ENCODE measurements at places on chromosomes 16 and 17.

DNA sequence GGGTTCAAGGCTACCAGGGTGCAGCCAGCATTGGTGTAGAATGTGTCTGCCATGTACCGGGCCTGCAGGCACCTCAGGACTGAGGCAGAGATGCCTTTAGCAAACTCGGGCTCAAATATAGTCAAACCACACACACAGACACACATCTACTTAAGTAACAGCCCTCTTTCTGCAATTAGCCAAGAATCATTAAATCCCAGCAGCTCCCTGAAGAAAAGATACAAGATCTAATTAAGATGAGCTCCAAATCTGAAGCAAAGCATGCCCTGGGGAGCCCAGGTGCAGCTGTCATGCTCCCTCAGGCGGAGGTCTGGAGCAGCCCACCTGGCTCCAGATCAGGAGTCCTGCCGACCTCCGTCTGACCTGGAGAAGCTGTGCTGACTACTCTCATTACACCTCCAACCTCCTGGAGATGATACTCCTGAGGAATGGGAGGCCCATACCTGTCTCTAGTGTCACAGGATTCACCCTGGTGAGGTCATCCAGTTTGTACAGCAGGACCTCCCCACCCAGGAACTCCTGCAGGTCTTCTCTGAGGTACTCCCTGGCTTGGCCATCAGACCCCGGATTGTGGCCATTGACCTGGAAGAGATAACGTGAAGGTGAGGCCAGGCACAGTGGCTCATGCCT lies 6.9 kb downstream of the MYO19 start:
- no peak for DNase-seq

GRCh38 chr16:65121870-65122723 lies at the start of gene CDH11:
CDH11 (minus strand) TSS chr16:65122063; CDS start chr16:65004869, 117,194 bp downstream.
- no peak for DNase-seq

GRCh38 chr16:49644145-49644463 lies 211.8 kb downstream of the ZNF423 start:
- no peak for DNase-seq

- DNase-seq, result no peak
Observed at GRCh38 chr17:74305865-74306654, 20.0 kb upstream of the KIF19 start.

- DNase-seq, result no peak
Observed at GRCh38 chr17:4313221-4314114, 49.7 kb upstream of the ANKFY1 start.

DNA sequence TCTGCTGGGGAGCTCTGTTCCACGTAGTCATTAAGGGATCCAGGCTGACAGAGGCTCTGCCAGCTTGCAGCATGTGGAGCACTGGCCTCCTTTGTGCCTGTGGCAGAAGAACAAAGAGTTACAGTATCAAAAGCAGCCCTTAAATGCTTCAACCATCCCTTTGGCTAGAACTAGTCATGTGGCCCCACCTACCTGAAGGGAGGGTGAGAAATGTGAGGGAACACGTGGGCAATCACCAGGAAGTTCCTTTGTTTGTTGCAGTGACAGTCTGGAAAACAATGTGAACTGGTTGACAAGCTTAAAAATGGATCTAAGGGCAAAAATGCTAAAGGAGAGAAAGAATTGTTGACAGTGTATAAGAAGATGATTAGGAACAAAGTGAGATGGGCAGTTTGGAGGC lies 290.4 kb upstream of the HSBP1 start:
- DNase-seq, result no peak

- peak; percentile 39 for DNase-seq
Observed at GRCh38 chr17:48131216-48131824, 23.8 kb downstream of the SNX11 start.

GRCh38 chr16:72989579-72990551 lies 58.1 kb downstream of the ZFHX3 start:
- no peak for DNase-seq

- DNase-seq, result no peak
Observed at GRCh38 chr17:30476726-30477082, 504 bp upstream of the GOSR1 start.

- DNase-seq, result no peak
Observed at GRCh38 chr17:37610971-37611370, 1.8 kb upstream of the SYNRG start.

DNA sequence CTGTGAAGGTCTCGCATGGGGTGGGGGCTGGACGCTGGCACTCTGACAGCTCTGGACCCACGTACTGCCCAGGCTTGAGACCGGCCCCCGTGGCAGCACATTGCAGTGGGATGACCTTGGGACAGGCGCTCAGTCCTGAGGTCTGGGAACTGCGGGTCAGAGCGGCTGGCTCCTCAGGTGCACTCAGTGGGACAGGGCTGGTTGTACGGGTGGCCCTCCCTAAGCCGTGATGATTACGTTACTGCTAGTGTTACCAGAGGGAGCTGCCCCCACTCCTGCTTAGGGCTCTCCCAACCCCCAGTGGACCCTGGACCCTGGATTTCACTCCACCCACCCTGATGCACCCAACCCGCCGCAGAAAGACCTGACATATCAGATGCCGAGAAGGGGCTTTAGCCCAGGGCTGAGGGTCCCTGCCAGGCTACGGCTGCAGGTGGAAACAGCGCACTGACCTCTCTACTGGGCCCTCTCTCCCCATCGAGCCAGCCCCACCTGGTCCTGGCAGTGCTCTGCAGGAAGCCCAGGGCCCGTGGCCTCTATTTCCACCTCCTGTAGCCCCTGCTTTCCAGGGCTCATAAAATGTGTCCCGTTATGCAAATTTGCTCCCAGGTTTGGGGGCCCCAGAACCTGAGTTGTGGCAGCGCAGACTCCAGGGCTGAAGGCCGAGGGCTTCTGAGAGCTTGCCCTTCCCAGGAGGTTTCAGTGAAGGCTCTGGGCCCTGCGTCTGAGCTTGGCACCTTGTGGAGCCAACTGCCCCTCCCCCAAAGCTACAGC lies 77.2 kb downstream of the RTN4RL1 start:
- DNase-seq, result no peak

- DNase-seq, result no peak
Observed at GRCh38 chr16:68750193-68750695, 13.2 kb downstream of the CDH1 start.

DNA sequence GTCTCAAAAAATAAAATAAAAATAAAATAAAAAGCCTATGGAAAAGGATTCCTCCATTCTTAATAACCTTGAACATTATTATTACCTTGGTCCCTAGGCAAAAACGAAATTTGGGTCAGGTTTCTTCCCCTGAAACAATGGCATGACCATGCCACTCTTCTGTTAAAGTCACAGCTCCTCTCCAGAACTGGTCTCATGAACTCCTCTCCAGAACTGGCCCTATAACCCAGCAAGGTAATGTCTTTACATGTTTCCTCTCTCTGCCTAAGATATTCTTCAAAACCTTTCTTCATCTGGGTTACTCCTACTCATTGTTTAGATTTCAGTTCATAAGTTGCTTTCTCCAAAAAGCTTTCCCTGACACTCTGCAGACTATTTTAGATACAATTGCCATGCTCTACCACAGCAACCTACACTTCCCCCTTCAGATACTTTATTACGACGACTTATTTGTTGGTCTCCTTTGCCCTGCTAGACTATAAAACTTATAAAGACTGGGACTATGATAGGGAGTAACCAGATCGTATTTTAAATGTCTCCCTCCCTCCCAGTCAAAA lies 13.5 kb downstream of the TRIM37 start:
- DNase-seq, result no peak

DNA sequence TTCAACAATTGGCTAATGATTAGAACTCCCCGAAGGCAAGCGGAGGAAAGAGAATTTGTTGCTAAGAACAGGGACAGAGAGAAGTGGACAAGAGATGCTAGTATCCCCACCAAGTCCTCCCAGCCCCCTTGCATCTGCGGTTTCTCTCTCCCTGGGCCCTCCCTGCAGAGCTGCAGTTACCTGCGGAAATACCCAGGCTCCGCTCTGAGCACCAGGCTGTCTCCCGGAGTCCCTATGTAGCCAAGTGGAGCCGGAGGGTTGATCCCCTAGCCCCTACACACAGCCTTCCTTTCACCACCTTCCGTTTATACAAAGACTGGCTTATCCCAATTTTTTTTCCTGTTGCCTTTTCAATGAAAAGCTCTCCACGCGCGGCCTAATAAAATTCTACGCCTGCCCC lies 834.4 kb downstream of the KCNJ2 start:
- DNase-seq, result no peak

DNA sequence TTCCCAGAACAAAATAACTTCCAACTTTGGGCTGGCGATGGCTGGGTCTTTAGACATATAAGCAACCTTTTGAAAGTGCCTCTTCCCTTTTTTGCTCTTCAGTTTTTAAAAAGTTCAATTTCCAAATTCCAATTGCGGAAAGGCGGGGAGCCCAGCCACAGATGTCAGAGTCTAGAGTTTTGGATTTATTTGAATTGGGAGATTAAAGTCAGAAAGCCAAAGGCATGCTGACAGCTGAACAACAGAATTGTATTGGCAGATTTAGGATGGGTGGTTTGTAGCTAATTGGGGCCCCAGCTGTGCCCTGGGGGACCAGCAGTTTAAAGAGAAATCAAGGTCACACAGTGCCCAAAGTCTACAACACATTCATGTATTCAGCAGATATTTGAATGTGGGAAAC lies 10.5 kb downstream of the YPEL2 start:
- DNase-seq, result no peak

- no peak for DNase-seq
Observed at GRCh38 chr17:55629995-55630394, 92.7 kb downstream of the TMEM100 start.

DNA sequence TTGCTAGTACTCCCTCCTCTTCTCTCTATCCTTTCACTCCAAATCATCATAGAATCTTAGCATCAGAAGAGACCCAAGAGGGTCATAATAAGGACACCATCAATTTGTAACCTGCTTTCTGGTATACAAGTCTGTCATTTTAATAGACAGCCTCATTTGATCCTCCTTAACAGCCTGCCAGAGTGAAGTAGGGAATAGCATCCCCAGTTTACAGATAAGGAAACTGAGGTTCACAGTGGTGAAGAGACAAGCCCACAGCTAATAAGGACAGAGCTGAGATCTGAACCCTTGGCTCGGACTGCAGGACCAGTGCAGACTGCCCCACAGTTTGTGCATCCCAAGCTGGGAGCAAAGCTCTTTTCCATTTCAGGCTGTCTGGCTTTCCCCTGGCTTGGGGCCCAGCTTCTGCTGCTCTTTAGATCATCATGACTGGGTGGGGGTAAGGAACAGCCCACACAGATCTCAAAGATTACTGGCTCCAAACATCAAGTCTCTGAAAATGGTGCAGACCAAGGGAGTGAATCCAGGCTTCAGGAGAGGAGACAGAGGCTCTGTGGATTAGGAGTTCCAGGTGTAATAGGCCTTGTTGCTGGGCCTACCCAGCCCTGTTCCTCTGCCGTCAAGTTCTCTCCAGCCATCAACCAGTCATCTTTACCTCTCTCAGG lies 10.3 kb upstream of the IGFBP4 start:
- DNase-seq, result no peak

GRCh38 chr17:4261452-4261851 lies 2.3 kb downstream of the ANKFY1 start:
- DNase-seq, result no peak

DNA sequence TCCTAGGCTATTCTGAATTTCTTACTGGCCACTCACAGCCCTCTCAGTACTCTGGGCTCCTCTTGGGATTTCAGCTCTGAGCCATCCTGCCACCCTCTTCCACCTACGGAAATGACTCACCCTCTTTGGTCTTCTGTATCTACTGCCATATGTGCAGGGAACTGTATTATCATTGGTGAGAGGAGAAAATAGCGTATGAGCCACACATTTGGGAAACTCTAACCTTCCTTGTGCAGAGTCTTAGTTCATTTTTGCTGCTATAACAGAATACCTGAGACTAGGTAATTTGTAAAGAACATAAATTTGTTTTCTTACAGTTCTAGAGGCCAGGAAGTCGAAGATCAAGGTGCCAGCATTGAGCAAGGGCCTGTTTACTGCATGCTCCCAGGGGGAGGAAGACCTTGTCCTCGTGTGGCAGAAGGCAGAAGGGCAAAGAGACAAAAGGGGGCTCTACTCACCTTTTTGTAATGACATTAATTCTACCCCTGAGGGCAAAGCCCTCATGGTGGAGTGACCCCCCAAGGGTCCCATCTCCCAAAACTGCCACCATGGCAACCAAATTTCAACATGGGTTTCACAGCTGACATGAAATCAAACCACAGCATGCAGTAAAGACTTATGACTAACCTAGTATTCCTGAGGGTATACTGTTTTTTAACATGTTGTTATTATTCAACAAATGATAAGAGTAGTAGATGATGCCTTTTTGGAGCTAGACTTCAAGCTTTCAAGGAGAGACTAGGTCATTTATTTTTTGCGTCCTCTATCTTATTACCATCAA lies 191.8 kb downstream of the PRKCA start:
- DNase-seq, result no peak

- no peak for DNase-seq
Observed at GRCh38 chr17:71792966-71793365, 327.9 kb upstream of the SOX9 start.

DNA sequence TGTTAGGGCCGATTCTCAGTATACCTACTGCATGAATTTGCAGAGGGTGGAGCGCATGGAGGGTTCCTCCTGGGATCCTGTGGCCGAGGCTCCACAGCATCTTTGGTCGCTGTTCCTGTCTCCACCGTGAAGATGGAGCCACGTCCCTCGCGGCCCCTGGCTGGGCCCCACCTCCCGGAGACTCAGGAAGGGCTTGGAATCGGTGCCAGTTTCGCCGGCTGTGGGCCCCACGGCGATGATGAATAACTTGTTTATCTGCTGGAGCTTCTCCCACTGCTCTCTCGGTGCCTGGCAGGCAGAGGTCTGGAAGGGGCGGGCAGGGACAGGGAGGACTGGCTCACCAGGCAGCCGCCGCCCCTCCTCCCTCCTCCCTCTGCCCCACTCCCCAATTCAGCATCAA lies 8.1 kb downstream of the SLC5A11 start:
- no peak for DNase-seq

GRCh38 chr17:37373530-37374159 lies 2.1 kb upstream of the C17orf78 start:
- peak; percentile 48 for DNase-seq

- DNase-seq, result no peak
Observed at GRCh38 chr17:77746393-77746792, 212.1 kb upstream of the TNRC6C start.

DNA sequence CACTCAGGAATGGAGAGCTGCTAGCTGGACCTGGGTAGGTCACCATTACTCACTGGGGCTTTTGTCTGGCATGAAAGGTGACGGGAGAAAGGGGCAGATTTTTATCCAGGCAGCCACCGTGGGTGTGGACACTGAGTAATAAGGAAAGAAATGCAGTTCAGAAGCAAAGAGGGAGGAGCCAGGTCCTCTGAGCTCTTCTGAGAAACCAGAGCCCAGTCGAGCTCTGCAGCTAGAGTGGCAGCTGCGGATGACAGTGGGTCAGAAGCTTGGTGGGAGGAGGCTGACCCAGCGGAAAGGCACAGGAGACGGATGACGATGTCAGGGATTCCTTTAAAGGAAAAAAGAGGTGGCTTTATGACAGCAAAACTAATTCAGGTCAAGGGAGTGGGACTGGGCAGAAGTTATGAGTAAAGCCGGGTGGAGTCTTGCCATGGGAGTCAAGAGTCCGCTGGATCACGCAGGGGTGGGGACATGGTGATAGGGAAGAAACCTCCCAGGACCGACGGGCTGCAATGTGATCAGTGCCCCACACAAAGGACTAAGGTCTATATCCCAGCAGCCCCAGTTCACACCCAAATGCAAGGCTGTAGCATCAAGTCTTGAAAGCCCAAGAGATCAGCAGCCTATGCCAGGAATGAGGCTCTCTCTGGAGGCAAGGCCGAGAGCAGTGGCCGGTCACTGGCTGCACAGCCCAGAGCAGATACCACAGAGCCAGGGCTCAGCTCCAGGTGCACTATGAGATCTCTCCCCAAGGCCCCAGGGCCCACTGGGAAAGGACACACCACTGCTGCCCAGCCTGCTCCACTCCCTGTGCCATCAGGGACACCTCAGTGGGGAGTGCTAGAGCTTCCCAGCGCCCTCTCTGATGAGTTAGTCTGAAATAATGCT lies 6.3 kb upstream of the MNT start:
- no peak for DNase-seq

All from activated T-cell treated with anti-CD3 and anti-CD28 coated beads, Interleukin-2, amount 50 U/mL, for 4 hours (primary cell).